Activated T-cell treated with anti-CD3 and anti-CD28 coated beads for 24 hours (primary cell): ENCODE measurements at places on chromosomes 5 and 9.

DNA sequence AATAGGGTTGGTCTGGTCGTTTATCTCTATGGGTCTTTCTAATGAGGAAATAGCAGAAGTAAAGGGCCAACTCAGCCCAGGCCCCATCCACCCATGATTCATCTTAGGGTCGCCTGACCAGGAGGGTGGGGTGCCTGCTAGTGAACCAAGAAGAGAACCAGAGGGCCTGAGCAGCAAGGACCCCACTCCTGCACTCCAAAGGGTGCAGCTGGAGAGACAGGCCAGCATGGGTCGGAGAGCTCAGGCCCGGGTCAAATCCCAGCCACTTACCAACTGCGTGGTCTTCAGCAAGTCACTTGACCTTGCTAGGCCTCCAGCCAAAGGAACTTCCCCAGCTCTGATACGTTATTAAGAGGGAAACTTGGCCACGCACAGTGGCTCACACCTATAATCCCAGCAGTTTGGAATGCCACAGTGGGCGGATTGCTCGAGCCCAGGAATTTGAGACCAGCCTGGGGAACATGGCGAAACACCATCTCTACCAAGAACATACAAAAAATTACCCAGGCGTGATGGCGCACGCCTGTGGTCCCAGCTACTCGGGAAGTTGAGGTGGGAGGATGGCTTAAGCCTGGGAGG lies 4.3 kb downstream of the BBLN start:
- DNase-seq: no peak

DNA sequence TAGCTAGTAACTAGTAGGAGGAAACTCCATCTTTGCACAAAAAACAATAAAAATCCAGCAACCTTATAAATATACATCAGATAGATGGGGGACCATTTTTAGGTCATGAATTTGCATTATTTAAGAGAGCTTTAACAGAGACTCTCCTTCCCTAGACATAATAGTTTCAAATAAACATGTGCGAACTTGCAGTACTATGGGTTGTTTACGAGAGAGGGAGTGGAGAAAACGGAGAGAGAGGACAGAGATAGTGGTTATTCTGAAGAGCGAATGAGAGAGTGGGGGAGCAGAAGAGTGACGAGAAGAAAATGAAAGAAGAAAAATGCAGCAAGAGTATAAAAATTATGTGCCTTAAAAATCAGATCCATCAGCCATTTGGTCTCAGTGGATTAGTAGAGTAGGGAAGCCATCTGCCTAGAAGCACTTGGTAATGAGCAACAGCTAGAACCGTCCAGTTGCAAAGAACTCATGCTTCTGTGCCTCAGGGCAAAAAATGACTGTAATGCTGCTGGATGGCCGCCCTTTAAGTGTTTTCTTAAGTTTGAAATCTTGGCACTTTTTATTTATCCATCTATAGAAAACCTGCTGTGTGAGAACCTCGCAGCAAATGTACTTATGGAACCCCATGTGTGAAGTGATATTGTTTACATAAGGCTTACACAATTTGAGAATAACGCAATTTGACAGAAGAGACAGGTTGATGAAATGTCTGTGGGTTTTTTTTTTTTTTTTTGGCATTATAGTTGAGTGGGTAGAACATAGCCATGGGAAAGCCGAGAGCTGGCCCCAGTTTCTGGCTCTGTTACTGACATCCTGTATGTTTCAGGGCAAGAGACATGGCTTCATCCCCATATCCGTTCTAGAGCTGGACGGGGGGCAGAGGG lies 95.6 kb upstream of the ZNF608 start:
- DNase-seq: no peak

DNA sequence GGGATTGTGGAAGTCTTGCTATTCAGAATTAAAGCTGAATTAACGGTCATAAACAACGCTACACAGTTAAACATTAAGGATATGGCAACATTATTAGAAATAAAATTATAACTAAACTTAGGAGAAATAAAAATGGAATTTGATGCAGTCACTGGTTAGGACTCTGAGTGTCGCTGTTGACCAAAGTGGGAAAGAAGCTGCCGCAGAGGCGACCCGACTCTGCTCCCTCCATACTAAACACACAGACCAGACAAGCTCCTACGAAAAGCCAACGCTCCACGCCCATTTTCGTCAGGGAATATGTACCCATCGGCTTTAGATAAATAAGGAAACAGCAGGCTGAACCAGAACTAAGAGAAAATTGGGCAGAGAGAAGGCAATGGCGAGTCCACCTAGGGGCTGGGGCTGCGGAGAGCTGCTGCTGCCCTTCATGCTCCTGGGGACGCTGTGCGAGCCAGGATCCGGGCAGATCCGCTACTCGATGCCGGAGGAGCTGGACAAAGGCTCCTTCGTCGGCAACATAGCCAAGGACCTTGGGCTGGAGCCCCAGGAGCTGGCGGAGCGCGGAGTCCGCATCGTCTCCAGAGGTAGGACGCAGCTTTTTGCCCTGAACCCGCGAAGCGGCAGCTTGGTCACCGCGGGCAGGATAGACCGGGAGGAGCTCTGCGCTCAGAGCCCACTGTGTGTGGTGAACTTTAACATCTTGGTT lies at the start of gene PCDHGA5:
PCDHGA5 (plus strand) TSS at position 211 of the 709 bp plus-strand sequence; CDS start at position 380, 169 bp downstream.
- no peak for DNase-seq

- DNase-seq: no peak
Observed at GRCh38 chr5:126744836-126745235, 32.1 kb upstream of the LMNB1 start.

DNA sequence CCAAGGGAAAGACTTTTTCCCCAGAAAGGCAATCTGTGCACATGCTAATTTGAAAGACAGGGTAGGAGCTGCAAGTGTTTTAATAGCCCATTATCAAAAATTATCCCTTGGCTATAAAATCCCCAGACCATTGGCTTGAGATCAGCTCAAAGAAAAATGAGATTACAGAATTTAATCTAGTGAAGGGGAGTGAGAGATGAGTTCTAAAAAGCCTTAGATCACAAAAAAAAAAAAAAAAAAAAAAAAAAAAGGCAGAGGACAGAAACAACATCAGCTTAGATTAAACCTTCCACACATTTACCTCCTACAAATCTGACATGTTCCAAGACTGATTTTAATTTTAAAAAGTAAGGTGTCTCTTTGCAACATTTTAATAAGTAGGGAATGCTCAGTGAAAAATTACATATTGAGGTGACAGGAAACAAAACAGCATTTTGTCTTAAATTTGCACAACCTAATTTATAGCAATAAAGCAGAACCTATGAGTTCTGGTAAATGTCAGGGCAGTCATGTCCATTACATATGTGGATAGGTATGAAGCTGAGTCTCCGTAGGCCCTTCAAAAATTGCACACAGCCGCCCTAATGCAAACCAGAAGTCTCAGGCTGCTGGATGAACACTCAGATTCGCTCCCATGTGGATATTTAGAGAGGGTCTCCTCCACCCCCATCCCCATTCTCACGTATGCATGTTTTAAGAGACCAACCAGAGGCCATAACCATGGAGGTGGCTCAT lies 43.4 kb downstream of the NFIB start:
- DNase-seq: no peak

- no peak for DNase-seq
Observed at GRCh38 chr9:101791533-101791932, 53.1 kb upstream of the GRIN3A start.

GRCh38 chr9:37953775-37954437 lies 50.0 kb upstream of the SLC25A51 start:
- DNase-seq: peak; percentile 11

DNA sequence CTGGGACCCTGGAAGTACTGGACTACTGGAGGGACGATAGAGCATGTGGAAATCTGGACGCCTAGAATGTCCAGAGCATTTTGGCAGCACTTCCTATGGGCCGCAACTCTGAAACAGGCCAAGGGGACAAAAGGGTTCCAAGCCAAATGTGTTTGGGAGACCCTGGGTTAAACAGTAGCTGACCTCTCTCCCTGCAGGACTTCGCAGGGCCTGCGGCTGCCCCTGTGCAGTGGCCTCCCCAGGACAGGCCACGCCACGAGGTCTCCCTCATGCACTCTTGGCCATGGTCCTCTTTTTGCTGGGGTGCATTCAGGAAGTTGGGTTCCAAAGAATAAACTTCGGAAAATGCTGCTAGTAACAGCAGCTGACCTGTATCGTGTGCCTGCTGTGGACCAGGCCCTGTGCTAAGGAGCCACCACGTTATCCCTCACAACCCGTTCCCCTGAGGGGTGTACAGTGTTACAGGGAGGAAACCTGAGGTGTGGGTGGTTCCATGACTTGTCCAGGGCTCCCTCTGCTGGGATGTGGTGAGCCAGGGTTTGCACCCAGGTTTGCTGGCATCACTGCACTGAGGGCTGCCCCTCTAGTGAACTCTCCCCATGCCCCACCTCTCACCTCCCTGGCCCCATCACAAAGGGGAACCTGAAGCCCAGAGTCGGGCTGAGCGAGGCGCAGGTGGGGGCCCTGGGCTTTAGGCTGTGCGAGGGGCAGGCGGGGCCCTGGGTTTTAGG lies 79.4 kb downstream of the AMBP start:
- no peak for DNase-seq

DNA sequence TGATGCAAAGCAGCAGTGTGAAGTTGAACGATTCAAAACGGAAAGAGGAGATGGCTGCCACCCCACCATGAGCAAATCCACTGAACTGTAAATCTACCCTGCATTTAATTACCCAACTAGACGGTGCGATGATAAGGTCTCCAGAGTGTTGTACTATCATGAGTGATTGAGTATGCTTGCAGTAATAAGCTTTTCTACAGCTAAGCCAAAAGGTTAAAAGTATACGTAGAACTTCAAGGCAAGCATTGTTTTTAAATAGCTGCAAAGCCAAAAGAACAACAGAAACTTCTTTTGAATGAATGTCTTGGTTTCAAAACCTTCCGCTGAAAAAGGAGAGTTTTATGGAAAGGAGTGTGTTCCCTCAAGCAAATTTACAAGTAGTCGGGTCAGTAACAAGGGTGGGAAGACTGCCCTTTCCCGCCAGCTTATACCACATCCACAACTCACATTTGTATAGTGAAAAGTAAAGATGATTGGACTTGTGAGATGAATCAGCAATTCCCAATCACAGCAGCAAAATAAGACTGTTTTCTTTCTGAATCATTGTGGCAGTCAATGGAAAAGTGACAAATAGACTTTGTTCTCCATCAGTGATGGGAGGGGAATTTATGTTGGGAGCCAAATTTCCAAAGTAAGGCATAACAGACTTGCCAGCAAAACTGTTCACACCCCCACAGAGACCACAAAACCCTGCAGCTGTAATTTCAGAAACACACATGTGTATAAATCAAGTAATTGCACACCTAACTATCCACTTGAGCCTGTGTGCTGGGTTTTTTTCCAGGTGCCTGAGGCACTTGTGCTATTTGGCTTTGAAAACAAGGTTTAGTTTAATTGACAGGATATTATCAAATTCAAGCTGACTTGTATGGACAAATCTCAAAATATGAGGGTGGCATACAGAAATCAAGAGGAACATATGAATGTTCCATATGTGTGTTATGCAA lies 407.7 kb upstream of the GRAMD2B start:
- DNase-seq: no peak

DNA sequence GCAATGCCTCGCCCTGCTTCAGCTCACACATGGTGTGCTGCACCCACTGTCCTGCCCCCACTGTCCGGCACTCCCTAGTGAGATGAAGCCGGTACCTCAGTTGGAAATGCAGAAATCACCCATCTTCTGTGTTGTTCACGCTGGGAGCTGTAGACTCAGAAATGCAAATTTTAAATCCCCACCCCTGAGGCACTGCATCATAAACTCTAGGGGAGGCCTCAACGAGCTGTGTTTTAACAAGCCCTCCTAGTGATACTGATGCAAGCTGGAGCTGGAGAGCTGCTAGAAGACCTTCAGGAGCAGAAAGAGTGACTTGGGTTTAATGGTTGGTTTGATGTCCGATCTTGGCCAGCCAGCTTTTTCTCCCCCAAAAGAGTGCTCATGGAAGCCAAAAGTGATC lies 146.0 kb upstream of the MAST4 start:
- DNase-seq: no peak

DNA sequence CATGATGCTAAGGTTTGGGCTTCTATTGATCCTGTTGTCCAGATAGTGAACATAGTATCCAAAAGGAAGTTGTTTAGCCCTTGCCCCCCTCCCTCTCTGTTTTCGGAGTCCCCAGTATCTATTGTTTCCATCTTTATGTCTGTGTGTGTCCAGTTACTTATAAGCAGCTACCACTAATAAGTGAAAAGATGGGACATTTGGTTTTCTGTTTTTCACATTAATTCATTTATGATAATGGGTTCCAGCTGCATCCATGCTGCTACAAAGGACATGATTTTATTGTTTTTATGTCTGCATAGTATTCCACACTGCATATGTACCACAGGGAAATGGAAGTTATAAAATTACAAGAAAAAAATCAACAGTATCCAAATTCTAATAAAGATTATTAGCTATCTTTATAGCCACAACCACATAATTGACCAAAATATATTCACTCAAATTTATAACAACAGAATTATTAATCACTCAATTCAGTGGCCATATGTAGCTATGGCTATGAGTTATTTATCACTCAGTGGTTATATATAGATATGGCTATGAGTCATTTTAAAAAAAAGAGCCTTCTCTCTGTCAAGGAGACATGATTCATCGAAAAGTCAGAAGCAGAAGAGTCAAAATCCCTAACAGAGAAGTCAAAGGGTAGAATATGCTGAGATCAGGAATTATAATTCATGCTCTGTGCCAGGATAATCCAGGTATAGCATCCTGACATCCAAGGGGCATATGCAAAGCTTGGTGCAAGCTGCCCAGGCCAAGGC lies 367.5 kb downstream of the DEPDC1B start:
- DNase-seq: no peak

GRCh38 chr5:62780888-62781287 lies 202.3 kb downstream of the LRRC70 start:
- DNase-seq: no peak

DNA sequence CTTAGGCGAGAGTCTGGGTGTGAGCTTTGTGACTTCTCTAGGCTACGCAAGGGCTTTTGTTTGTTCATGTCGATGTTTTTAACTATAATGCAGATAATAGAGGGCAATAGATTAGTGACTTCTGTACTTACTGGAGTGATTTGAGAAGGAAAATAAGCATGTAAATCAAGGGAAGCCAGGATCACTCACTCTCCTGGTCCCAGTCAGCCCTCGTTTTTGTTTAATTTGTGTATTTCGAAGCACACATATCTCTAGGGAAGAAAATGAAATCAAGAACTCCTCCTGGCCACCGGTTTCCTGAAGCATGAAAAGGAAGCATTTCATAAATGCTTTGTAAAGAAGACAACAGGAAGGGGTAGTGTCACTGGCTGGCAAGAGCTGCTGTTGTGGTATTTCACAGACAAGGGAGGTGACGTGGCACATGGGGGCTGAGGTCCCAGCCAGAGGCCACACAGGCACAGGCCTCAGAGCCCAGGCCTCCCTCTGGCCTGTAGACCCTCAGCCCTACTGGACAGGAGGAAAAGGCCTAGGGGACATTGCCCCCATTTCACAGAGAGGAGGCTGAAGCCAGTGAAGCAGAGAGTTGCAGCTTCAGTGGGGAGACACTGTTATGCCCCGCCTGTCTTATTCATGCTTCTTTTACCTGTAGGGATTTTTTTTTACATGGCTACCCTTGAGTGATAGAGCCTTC lies 34.1 kb downstream of the IRF1 start:
- no peak for DNase-seq

- no peak for DNase-seq
Observed at GRCh38 chr5:33734537-33734936, 157.3 kb downstream of the ADAMTS12 start.

- no peak for DNase-seq
Observed at GRCh38 chr9:8946461-8946860, 1146.9 kb upstream of the DMAC1 start.

- DNase-seq: no peak
Observed at GRCh38 chr5:9781890-9782289, 151.7 kb upstream of the TAS2R1 start.

- no peak for DNase-seq
Observed at GRCh38 chr9:70043689-70044489, at the start of gene MAMDC2. Gene MAMDC2 (plus strand): TSS chr9:70043848. CDS start chr9:70044198, 350 bp downstream.
